ENCODE measurements at places on chromosomes 5 and 9.
A peak's percentile ranks its signal among the peaks of the same experiment; 100 is the strongest.

DNA sequence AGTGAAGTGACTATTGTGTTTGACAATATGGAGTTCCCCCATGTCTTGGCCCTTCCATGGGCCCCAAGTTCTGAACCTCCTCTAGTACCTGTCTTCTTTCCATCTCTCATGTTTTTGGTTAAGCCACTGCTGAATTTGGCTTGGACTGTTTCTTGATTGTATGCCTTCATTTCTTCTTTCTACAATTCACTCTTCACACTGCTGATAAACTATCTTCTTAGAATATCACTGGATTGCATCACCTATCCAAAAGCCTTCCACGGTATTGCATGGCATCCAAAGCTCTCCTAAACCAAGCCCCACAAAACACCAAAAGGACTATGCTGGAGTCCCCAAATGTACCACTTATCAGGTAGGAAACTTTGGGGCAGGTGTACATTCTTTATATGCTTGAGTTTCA, 4.3 kb upstream of the POC5 start:
- DNase-seq, result no peak

DNA sequence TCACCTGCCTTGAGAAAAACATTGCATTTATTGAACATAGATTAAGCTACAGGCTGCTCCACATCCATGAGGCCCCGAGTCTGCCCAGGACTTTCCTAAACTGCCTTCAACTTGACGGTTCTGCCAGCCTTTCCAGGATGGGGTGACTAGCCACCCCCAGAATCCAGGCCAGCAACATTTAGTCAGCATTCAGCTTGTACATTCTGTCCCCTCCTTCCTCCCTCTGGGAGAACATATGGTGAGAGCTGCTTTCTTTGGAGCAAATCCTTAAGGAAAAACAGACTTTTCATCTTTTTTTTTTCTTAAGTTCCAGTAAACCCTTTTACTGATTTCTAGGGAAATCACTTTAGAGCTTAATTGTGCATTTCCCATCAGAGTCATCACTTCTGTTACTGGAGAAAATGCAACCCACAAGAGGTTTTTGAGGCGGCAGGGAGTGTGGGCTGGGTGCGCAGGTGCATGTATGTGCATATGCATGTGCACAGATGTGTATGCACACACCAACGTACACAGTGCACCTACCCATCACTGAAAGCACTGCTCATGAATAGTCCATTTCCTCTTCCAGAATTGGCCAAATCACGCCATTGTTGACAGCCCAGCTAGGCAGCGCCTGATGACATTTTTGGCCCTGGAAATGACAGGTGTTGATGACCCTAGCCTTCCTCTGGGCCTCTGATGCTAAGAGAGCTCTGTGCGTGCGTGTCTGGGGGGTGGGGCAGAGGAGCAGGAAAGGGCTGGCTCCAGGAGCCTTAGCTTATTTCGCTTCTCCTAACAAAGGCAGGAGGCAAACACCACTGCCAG, 145.6 kb downstream of the HSD17B3 start:
- DNase-seq, result peak; percentile 35

- no peak for DNase-seq
Measured at GRCh38 chr5:128304088-128304487, 220.5 kb downstream of the SLC12A2 start.

DNA sequence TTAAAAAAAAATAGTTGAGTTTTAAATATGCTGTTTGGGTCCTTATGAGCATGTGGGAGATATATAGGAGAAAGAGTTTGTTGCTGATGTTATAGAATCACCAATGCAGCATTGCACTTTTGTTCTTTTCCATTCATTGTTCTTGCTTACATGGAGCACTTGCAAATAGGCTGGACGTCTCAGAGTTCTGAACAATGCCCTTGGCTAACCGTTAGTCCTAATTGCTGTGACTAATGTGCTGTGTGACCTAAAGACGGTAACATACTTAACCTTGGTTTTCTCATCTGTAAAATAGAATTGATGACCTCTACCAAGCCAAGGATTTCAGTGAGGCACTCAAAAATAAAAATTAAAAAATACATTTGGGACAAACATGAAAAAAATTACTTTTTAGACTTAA, 29.8 kb downstream of the PIK3R1 start:
- DNase-seq, result no peak

DNA sequence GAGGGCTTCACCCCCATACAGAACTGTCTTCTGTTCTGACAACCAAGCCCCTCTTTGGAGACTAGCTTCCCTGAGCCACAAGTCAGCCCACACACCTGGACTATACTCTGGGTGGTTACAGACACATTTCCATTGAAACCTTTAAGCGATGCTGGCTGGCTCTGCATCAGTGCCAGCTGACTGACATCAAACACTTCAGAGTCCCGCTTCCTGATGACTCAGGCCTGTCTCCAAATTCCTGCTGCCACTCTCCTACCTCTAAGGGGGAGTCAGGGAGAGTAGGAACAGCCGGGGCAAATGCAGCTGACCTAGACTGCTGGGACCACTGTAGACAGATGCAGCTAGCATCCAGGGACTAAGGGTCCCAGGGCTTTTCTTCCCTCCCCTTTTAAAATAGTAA, 59.4 kb downstream of the SIL1 start:
- DNase-seq, result no peak

GRCh38 chr5:33933723-33934169, 2.4 kb upstream of the RXFP3 start:
- no peak for DNase-seq

GRCh38 chr5:168549554-168549953, 20.4 kb downstream of the FBLL1 start:
- DNase-seq, result no peak

DNA sequence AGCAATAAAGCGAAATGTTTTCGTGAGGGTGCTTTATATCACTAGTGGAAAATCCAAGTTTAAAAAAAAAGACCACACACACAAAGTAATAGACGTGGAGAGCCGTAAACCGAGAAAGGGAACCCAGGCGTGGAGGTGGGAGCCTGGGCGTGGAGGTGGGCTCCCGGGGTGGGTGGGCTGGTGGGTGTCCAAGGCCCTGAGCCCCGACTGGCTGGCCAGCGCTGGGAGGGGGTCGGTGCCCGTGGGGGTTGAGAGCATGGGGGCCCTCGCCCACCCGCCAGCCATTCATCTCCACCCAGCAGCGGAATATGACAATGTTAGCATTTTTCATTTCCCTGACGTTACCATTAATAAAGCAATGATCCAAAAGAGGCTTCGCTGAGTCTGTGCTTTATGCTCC, 135.0 kb downstream of the MVB12B start:
- peak; percentile 8 for DNase-seq

DNA sequence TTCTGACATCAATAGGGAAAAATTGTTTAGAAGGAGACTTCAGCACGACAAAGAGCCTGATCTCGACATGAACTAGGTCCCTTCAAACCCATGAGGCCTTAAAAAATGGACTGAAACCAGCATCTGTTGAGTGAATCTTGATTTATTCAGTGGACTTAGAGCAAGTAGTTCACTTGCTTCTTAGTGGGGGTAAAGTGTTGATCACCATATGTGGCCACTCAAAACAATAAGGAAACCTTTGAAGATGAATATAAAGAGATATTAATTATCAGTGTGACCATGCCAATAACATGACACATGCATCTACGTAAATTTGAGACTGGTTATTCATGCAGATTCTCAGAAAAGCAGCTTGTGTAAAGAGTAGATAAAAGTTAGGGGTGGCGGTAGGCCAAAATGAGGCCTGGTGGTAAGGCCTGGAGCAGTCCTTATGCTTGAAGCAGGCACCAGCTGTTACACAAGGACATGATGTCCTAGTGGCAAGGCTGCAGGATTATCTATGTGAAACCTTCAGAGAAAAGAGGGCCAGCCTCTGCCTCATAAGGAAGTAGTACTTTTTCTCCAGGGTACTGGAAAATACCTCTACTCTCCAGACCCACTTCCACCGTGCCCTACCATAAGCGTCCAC, 61.3 kb downstream of the S1PR3 start:
- no peak for DNase-seq

DNA sequence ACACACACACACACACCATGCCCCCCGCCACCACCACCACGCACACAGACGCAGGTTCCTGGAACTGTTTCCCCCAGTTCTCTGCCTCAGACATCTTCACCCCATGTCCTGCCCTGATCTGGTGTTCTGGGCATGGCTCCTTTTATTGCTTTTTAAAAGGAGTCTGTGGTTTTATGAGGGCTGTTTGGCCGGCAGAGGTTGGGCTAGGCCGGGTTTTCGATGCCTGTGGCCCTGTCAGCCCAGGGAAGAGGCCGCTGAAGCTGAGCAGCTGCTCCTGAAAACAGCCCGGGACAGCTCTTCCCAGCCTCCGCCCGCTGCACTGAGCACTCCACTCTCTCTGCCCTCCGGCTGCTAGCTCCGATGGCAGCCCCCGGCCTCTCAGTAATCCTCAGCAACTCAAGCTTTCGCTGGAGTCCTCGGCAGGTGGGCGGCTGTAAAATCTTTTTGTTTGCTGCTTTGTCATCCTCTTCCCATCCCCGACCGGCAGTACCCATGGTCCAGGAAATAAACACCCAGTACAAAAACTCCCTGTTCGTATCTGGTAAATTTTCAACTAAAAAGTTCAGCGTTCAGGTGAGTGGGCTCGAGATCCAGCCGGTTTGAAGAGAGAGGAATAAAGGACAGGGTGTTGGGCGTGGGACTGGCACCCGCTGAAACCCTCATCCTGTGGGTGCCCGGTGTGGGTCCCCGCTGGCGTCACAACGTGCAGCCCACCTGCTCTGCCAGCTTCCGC, 103.0 kb upstream of the ERCC6L2 start:
- peak; percentile 30 for DNase-seq
